ENCODE measurements at places on chromosomes 6 and 20. TPM values are rescaled to one million over a fixed set of nuclear protein-coding genes. Genes with fewer than 3 reads are reported as not detected.

POPDC3 gene
- 0.33 TPM for total RNA-seq

GABRR1 gene
- total RNA-seq: not detected

CD40 gene
- total RNA-seq: 21.0 TPM

PFDN4 gene
- 109 TPM for total RNA-seq

EPM2A gene
- 5.9 TPM for total RNA-seq

COQ3 gene
- 4.4 TPM for total RNA-seq

TTBK1 gene
- not detected for total RNA-seq

TENT5A gene
- 2.0 TPM for total RNA-seq

EEF1A2 gene
- total RNA-seq: 7.9 TPM

KCNK16 gene
- not detected for total RNA-seq

SLC4A11 gene
- total RNA-seq: 7.8 TPM

SLC44A4 gene
- not detected for total RNA-seq

LRRC73 gene
- total RNA-seq: 0.11 TPM
